ENCODE measurements at places on chromosomes 6 and 20.

DNA sequence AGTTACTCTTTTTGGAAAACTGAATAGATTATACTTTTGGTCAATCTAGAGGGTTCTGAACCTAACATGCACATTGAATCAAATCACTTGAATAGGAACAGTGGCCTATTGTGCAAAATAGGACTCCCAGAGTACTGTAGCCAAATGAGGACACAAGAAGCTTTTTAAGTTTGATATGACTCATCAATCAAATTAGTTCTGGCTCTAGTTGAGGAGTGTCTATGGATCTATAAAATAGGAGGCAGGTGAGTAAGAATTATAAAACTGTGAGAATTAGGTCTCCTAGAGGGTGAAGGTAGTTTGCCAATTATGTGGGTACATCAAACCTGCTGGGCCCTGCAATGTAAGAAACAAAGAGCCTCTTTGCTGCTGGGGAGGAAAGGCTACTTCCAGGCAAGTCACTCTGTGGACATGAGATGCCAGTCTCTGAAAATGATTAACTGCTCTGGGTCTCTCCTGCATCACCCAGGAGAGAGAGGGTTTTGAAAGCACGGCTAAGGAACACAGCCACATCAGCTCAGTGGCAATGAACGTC lies 112.3 kb downstream of the RCAN2 start:
- no peak for DNase-seq

GRCh38 chr6:15761045-15761502 lies 98.2 kb upstream of the DTNBP1 start:
- no peak for DNase-seq

DNA sequence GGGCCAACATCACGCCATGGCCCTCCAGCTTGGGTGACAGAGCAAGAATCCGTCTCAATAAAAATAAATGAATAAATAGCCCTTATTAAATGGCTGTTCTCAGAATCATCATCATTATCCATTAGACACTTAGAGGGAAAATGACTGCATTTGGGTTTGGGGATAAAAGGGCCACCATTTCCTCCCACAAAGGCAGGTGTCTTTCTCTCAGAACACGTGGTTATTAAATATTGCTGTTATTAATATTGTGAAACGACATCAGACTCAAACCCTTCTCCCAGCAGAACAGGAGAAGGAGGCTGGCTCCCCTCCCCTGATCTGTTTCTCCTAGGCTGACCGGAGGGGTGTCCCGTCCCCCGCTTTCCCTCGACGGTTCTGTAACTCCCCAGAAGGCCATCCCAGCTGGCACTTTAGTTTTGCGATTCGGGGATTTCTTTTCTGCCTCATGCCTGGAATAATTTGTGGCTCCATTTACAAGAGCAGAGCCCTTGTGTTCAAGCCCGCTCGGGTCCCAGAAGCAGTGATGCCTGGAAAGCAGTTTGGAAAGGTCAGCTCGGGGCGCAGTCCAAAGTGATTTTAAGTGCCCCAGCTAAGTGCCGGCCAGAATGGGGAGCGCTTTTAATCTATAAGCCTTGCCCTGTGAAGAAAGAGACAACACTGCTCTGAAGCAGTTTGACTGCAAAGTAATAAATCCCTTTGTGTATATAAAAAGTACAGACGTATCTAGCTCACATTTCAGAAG lies 41.9 kb downstream of the EYA2 start:
- DNase-seq: no peak

- DNase-seq: no peak
These were observed 28.8 kb upstream of the SYNJ2 start for GRCh38 chr6:157952861-157953351.

GRCh38 chr20:62363920-62364851 lies 2.9 kb downstream of the LAMA5 start:
- no peak for DNase-seq

GRCh38 chr6:159693894-159694545 lies 979 bp upstream of the SOD2 start:
- DNase-seq: no peak

GRCh38 chr6:107504270-107505026 lies 14.5 kb downstream of the SOBP start:
- no peak for DNase-seq

- DNase-seq: peak; percentile 75
These were observed 67.4 kb downstream of the KHDC1L start for GRCh38 chr6:73157870-73158269.

DNA sequence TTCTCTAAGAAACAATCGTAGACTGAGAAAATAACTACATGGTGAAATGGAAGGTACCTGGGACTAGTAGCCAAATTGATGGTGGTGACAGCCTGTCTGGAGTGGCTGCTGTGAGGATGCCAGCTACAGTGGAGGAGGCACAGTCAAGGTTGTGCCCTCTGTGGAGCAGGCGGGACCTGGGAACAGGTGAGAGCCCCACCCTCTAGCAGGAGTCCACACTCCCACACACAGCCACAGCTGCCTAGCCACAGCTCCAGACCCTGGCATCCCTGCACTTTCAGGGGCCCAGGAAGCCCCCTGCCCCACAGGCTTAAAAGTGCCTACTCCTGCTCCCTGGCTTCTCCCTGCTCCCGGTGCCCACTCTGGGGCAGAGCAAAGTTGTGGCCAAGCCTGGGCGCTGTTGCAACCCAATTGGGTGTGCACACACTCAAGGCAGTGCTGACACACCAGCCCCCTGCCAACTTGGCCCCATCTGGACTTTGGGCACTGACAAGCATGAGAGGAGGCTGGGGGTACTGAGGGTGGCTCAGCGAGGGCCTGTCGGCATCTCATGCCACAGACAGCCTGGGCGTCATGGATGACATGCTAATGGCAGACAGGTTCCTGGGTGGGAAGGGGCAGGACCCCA lies 548.7 kb downstream of the TBC1D32 start:
- no peak for DNase-seq

DNA sequence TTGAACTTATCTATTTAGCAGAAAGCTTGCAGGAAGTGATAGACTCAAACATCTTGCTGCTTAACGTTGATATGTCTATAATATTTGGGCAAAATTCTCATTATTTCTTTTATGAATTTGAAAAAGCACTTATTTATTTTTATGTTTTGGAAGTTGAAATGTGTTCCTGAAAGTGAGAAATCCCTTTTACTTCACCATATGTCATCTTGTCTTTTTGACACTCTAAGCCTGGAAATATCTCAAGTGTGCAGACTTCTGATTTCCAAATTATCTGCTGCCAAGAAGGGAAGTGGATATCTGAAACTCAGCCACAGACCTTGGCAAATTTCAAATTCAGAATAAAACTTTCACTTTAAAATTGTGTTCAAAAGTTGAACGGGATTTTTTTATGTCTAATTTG lies 368.7 kb upstream of the MANEA start:
- no peak for DNase-seq

DNA sequence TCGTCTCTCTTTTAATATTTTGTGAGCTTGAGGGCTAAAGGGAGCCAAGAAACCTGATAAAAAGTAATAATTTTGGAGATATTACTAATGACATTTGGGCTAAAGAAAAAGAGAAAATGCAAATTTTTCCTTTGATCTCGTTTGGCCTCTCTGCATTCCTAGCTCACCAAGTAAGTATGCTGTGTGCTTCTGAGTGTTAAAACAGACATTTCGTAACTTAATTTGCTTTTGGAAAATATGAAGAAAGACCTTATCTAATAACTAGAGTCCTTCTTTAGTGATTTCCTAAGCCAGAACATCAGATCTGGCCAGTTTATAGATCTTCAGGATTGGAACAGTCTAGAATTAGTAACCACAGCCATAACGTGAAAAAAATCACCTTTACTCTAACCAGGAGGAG lies 872.9 kb upstream of the SLC35B3 start:
- no peak for DNase-seq

GRCh38 chr20:51412333-51412871 lies 130.1 kb downstream of the NFATC2 start:
- DNase-seq: no peak

- no peak for DNase-seq
These were observed 50.7 kb upstream of the MAPK13 start for GRCh38 chr6:36079601-36080000.

DNA sequence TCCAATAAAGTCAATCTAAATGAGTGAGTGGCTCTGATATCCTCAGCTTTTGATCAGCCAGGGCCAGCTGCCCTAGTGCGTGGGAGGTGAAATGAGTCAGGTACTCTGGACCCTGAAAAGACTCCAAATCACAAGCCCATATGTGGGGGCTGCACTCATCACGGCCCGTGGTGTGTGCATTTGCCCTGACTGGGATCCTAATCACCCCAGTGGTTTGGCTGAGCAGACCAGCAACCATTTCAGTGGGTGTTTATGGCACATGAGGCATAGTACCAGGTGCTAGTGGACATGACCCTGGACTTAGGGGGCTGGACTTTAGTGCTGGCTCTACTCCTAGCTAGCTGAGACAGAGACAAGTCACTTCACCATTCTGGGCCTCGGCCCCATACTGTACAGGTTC lies 39.4 kb downstream of the SCML4 start:
- DNase-seq: no peak

GRCh38 chr6:36111526-36111925 lies 18.8 kb upstream of the MAPK13 start:
- no peak for DNase-seq

DNA sequence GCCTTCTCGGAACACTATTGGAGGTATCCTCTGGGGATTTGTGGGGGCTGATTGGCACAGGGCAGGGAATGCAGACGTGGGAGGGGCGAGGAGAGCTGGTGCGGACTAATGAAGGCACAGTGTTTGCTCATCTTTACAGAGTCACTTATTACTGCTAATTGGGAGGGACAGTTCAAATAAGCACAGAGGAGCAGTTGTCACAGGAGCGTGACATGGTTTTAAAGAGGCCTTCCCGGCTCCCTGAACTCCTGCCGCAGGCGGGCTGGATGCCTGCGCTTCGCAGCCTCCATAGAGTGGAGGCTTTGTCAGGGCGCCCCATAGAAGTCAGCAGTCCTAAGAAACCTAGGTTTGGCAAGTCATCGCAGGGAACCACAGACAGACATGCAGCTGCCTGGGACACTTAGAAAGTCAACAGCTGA lies 149.6 kb downstream of the LINC00237 start:
- DNase-seq: no peak
